ENCODE measurements at places on chromosomes 3 and 15. TPM values are rescaled to one million over a fixed set of nuclear protein-coding genes. Genes with fewer than 3 reads are reported as not detected.

UACA gene
- total RNA-seq, result 144 TPM

ECE2 gene
- total RNA-seq, result not detected

INSYN1 gene
- total RNA-seq, result not detected

ZCWPW2 gene
- total RNA-seq, result 0.32 TPM

C3orf20 gene
- total RNA-seq, result not detected

ITIH3 gene
- not detected for total RNA-seq

RLBP1 gene
- total RNA-seq, result not detected

HESX1 gene
- 0.46 TPM for total RNA-seq

CCDC54 gene
- total RNA-seq, result not detected

ATP10A gene
- not detected for total RNA-seq

TMEM202 gene
- total RNA-seq, result not detected

GP5 gene
- not detected for total RNA-seq

ZBTB38 gene
- total RNA-seq, result 45.6 TPM

RRP9 gene
- total RNA-seq, result 48.5 TPM

SPINK8 gene
- total RNA-seq, result not detected

LRRN1 gene
- total RNA-seq, result not detected

MYZAP gene
- total RNA-seq, result 22.6 TPM

CHDH gene
- under 0.01 TPM for total RNA-seq

PBRM1 gene
- total RNA-seq, result 58.5 TPM

PYGO1 gene
- total RNA-seq, result 1.6 TPM

RTP1 gene
- not detected for total RNA-seq

CCDC39 gene
- not detected for total RNA-seq

MCF2L2 gene
- total RNA-seq, result 1.2 TPM

STXBP5L gene
- total RNA-seq, result not detected

All from epithelial cell of umbilical artery (primary cell).